ENCODE measurements at places on chromosomes 13 and 19.

DNA sequence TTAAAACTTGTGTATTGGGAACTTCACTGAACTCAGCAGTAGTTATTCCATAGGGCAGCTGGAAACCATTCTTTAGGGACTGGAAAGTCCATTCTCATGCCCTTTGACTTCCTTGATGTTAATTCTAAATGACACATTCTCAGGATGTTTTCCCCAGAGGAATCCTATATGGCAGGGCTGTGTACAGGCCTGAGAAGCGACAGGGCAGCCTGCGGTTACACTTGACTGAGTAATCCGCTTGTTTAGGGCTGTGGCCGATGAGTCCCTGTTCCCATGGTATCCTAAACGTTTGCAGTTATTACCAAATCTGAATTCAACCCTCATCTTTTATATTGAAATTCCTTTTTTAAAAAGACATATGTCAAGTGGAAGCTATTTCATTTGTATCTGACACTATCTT, 83.5 kb downstream of the COL4A2 start:
- no peak for DNase-seq

- DNase-seq: no peak
These were observed 4.4 kb downstream of the PRDX2 start for GRCh38 chr19:12797141-12797587.

- DNase-seq: peak; percentile 36
These were observed 11.6 kb downstream of the ATP4B start for GRCh38 chr13:113646376-113646775.

GRCh38 chr13:98534821-98535220, 42.1 kb downstream of the STK24 start:
- no peak for DNase-seq

GRCh38 chr13:43939086-43939485, 59.4 kb downstream of the LACC1 start:
- no peak for DNase-seq

DNA sequence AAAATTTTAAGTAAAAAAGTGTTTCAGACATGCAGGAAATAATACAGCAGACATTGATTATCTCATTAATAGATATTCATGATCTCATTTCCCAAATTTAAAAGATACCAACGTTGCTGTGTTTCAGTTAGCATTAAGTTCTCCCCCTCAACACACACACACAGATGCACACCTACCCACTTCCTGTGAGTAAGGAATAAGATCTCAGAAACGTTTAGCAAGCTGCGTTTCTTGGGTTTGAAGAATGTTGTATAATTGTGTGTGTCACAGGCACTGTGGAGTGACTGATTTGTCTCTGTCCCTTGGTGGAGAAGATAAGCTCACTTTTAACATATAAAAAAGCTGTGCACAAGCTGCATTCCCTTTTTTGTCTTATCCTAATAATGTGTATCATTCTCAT, 196.8 kb downstream of the PDS5B start:
- no peak for DNase-seq

- no peak for DNase-seq
These were observed 7.5 kb downstream of the ARL11 start for GRCh38 chr13:49635599-49636433.

GRCh38 chr13:26742691-26743358, 17.8 kb downstream of the GPR12 start:
- no peak for DNase-seq

GRCh38 chr13:58704953-58705352, 1073.4 kb downstream of the PCDH17 start:
- no peak for DNase-seq

- DNase-seq: peak; percentile 93
These were observed 4.9 kb downstream of the ADAMTSL5 start for GRCh38 chr19:1507763-1508506.

- no peak for DNase-seq
These were observed 263.7 kb downstream of the KCTD12 start for GRCh38 chr13:76622315-76623040.

DNA sequence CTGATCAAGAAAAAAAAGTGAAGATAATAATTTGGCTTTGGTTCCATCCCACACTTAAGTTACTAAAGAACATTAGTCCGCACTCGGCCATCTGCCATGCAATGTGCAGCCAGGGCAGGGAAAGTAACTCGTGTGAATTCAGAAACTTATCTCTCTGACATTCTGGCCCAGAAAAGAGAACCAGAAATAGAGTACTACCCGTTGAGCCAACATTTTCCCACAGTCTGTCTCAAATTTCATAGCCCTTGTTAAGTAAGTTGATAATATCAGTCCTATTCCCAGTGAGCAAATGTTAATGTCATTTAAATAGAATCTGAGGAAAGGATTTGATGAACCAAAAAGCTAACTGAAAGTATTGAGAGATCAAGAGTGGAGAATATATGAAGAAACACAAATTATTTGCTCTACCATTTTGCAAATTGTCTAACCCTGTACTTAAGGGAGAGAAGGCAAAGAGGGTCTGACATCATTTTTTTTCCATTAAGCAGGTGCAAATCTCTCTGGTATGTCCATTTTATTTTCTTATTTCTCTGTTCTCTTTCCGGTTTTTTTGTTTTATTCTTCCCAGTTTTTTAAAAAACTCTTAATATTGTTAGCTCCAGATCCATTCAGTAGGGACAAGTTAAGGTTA, 156.3 kb downstream of the NDFIP2 start:
- DNase-seq: no peak

DNA sequence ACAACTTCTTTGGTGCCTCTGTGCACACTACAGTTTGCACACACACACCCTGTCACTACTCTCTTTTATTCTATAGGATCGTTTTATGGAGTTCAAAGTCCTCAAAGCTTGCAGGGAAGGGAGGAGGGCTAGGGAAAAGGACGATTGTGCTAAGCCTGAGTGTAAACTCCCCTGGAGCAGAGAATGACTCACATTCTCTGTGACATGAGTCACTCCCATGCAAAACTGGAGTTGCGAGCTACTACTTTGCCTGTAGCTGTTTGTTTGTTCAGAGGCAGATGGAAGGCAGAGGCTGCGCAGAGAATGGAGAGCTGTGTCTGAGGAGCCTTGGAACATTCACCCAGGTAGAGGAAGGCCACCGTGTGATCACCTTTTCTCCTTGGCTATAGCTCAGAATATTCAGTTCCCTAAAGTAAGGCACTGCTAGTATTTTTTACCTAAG, 80.5 kb upstream of the MBNL2 start:
- DNase-seq: no peak

- DNase-seq: peak; percentile 89
These were observed 6.5 kb upstream of the ZNF579 start for GRCh38 chr19:55586976-55587668.
